ENCODE measurements at places on chromosomes 6 and 20.
A peak's percentile ranks its signal among the peaks of the same experiment; 100 is the strongest.

DNA sequence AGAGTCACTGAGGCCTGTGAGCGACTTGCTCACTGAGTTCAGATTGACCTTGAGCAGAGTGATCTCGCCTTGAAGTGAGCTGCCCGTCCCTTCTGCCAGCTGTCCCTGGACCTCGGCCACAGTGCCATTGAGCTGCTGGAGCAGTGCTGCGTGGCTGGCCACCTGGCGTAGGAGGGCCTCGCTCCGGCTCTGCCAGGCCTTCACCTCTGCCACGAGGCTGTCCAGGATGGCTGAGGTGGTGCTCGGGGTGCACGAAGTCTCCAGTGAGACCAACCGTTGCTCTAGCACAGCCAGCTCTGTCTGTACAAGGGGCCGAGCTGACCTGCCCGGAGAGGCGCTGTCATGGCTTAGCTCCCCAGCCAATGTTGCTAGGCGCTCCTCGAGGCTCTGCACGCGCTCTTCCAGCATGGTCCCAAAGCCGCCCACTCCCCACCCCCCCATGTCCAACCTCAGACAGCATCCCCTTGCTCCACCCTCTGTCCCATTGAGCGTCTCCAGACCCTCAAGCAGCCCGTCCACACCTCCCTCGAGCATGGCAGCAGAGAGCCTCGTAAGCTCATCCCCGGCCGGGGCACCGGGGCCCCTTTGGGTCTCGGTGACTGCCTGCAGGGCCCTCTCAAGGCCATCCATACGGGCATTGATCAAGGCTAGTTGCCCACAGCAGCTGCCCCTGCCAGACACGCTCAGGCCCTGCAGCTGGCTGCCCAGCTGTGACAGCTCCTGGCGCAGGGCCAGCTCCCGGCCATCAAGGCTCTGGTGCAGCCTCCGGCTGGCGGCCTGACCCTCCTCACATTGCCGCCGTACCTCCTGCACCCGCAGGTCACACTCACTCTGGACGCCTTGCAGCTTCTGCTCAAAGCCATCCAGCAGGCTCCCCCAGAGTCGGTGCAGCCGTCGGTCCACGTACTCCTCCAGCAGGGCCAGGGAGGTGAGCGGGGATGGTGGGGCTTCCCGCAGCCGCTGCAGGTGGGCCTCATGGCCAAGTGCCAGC lies 4.6 kb downstream of the EMILIN3 start:
- no peak overlapping the region for H3K27ac ChIP-seq
- H3K4me1 ChIP-seq, result no peaks in the 10 kb centered on the region
- no peak overlapping the region for H3K4me3 ChIP-seq
- no peak for DNase-seq

- no peaks in the 10 kb centered on the region for H3K27me3 ChIP-seq
- H3K27ac ChIP-seq, result peak overlapping the region; percentile 100
- DNase-seq, result no peak
- H3K4me1 ChIP-seq, result peaks cover 29% of the 10 kb centered on the region
- no peaks in the 10 kb centered on the region for H3K36me3 ChIP-seq
These were observed 2.9 kb upstream of the HIVEP2 start for GRCh38 chr6:142947714-142948480.

GRCh38 chr20:39309458-39309857 lies 347.3 kb downstream of the DHX35 start:
- no peaks in the 10 kb centered on the region for H3K36me3 ChIP-seq
- no peak overlapping the region for H3K27ac ChIP-seq
- H3K27me3 ChIP-seq, result no peaks in the 10 kb centered on the region

DNA sequence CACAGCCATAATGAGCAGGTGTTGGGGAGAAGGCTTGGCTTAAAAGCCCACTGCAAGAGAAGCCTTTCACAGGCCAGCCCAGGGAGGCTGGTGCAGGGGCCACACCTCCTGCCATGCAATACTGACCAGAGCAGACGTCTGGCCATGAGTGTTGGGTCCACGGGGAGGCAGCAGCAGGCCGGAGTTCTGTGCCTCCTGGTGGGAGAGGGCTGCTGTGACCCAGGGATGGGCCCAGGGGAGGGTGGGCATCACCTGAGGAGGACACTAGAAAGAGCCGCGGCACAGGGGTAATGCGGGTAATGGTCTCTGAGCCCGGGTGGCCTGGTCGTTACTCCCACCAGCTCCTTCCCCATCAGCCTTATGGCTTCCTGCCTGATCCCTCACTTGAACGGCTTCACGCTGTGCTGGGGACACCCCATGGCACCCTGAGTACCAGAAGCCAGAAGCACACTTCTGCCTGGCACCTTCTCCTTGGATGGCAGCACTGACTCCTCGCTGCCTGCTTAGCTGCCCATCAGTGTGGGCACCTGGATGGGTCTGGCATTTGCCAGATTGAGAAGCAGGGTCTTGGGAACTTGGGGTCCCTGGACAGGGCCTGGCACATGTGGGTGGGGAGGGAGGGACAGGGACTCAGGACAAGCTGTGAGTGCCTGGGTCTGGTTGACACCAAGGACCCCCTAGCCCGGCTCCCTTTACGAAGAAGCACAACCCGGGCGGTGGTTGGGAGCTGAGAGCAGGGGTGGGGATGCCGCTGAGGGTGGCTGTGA lies 108.8 kb downstream of the ASXL1 start:
- H3K4me1 ChIP-seq, result peaks cover 4% of the 10 kb centered on the region
- DNase-seq, result no peak
- H3K4me3 ChIP-seq, result no peak overlapping the region
- no peaks in the 10 kb centered on the region for H3K36me3 ChIP-seq
- no peak overlapping the region for H3K27ac ChIP-seq
- no peaks in the 10 kb centered on the region for H3K27me3 ChIP-seq

GRCh38 chr6:144145541-144145940 lies 4.8 kb upstream of the STX11 start:
- no peaks in the 10 kb centered on the region for H3K27me3 ChIP-seq
- H3K36me3 ChIP-seq, result no peaks in the 10 kb centered on the region
- H3K27ac ChIP-seq, result no peak overlapping the region
- no peak overlapping the region for H3K4me3 ChIP-seq

DNA sequence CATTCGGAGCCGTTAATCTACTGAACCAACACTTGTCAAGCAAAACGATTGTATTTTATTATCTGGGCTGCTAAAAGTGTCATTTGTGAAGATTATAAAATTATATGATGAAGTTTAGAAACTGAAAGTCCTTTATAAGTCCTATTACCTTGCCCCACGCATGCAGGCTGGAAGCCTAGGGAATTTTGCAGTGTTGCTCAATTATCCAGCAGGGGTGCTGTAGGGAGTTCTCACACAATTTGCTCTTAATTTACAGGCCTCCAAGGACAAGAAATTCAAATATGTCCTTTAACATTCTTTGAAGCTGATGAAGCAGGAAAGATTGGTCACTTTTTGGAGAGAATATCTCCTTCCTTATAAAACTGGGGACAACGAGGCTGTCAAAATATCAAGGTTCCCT lies 368.9 kb downstream of the LMBRD1 start:
- no peak overlapping the region for H3K27ac ChIP-seq
- H3K36me3 ChIP-seq, result no peaks in the 10 kb centered on the region
- DNase-seq, result no peak
- no peaks in the 10 kb centered on the region for H3K4me1 ChIP-seq
- H3K4me3 ChIP-seq, result no peak overlapping the region
- H3K27me3 ChIP-seq, result no peaks in the 10 kb centered on the region

GRCh38 chr20:17992224-17992637 lies 23.4 kb downstream of the MGME1 start:
- peaks cover 3% of the 10 kb centered on the region for H3K36me3 ChIP-seq
- no peak overlapping the region for H3K27ac ChIP-seq
- no peak for DNase-seq
- H3K4me3 ChIP-seq, result no peak overlapping the region
- no peaks in the 10 kb centered on the region for H3K27me3 ChIP-seq

- no peaks in the 10 kb centered on the region for H3K36me3 ChIP-seq
- H3K27me3 ChIP-seq, result no peaks in the 10 kb centered on the region
- peaks cover 61% of the 10 kb centered on the region for H3K4me1 ChIP-seq
- no peak for DNase-seq
These were observed 66.6 kb downstream of the JARID2 start for GRCh38 chr6:15312500-15312899.

GRCh38 chr6:56851541-56852259 lies 103.2 kb upstream of the BEND6 start:
- DNase-seq, result peak; percentile 30
- H3K4me1 ChIP-seq, result peaks cover 15% of the 10 kb centered on the region
- H3K27ac ChIP-seq, result no peak overlapping the region
- no peak overlapping the region for H3K4me3 ChIP-seq

DNA sequence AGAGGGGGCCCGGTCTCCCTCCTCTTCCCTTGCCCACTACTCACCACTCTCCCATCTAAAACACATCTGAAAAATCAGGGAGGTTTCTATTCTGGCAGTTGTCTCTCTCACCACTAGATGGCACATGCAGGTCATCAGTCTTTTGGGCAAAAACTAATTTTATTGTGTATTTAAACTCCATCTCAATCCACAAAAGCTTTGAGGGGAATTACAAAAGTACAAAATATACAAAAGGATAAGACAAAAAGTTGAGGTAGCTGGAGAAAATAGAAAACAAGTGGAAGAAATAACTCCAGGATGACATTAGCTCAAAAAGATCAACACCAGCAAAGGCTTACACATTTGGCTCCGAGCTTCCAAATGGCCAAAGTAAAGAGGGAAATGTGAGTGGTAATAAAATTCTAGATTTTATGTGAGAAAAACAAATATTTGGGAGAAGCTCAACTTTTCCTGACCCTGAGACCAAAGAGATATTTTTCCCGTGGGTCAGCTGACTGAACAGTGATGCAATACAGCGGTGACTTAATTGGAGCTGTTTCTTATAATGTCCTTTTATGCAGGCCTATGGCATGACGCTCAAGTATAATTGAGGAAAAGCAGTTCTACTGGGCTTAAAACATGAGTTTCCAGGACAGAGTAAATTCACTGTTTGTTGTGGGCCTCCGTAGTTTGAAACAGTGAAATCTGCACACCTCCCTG lies 79.8 kb upstream of the CHD6 start:
- DNase-seq, result peak; percentile 53
- no peaks in the 10 kb centered on the region for H3K36me3 ChIP-seq

- no peaks in the 10 kb centered on the region for H3K27me3 ChIP-seq
- peaks cover 3% of the 10 kb centered on the region for H3K36me3 ChIP-seq
- no peak for DNase-seq
- H3K4me1 ChIP-seq, result no peaks in the 10 kb centered on the region
- no peak overlapping the region for H3K27ac ChIP-seq
These were observed 88.8 kb downstream of the TAF4 start for GRCh38 chr20:61976644-61977418.
